Activated CD8-positive, alpha-beta memory T cell treated with anti-CD3 and anti-CD28 coated beads for 4 hours (primary cell): ENCODE measurements at places on chromosomes 5 and 9.

- no peak for DNase-seq
Observed at GRCh38 chr5:43245724-43246385, 53.8 kb downstream of the NIM1K start.

DNA sequence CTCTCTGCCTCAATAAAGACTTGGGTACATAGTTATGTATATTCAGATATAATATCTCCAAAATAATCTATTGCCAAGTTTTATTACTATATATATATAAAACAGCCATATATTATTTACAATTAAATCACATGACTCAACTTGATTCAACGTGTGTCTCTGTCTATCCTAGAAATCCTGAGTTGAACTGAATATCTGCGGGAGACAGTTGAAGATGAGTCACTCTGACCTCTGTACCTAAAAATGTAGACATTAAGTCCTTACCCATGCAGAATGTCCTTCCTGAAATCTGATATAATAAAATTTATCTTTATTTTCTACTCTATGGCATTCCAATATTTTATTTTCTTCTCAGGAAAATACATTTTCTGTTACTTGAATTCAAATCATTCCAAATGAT, 218.2 kb upstream of the PRDM9 start:
- DNase-seq = no peak

GRCh38 chr5:81195335-81195929, 37.7 kb upstream of the CKMT2 start:
- no peak for DNase-seq

- no peak for DNase-seq
Observed at GRCh38 chr5:57816108-57816507, 333.5 kb upstream of the ACTBL2 start.

GRCh38 chr5:67360047-67360446, 163.4 kb upstream of the CD180 start:
- DNase-seq = no peak

- no peak for DNase-seq
Observed at GRCh38 chr5:10699281-10699874, 61.7 kb downstream of the DAP start.

DNA sequence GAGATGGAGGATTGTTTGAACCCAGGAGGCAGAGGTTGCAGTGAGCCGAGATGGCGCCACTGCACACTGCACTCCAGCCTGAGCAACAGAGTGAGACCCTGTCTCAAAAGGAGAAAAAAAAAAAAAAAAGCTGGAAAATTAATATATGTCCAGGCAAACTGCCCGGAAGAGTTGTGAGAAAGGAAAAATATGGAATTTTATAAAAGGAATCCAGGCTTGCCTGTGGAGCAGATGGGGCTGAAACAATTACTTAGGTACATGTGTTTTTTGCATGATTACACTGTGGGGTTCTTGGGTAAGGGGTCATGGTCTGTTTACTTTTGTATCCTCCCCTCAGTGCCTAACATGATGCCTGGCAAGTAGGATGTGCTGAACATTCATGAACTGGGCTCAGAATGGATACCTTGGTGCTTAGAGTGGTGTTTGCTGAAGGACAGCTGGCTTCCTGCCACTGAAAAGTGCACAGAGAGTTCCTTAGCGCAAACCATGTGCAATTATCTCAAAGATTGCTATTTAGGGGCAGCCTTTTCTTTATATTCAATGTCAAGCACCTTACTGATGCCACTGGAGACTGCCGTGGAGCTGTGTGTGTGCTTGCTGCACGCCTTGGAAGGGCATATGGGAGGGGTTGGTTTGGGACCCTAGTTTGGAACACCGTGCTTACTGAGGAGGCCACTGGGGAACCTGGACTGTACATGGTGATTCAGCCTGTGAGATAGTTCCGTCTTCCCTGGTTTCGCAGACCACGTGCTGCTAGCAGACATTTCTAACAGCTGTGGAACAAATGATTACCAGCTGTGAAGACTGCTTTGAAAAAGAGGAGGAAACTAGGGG, 78.4 kb downstream of the MAP1B start:
- DNase-seq = no peak

- no peak for DNase-seq
Observed at GRCh38 chr5:88770276-88771257, 112.4 kb downstream of the MEF2C start.

DNA sequence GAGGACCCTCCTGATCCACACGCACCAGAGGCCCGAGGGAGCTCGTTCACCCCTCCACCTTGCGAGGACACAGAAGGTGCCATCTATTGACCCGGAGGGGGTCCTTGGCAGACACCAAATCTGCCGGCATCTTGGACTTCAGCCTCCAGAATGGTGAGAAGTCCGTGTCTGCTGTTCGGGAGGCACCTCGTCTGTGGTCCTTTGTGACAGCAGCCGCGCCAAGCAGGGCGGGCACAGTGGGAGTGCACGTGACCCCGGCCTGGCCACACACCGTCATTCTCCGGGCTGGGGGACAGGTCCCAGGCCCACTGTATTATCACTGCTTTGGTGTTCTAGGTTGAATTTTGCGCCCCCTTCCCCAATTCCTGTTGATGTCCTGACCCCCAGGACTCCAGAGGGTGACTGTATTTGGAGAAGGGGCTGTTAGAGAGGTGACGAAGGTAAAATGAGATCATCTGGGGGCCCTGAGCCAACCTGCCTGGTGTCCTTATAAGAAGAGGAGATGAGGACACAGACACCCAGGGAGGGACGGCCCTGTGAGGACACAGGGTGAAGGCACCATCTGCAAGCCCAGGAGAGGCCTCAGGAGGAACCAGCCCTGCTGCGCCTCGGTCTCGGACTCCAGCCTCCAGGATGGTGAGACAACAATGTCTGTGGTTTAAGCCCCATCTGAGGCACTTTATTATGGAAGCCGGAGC, 15.7 kb downstream of the LPCAT1 start:
- DNase-seq = no peak

DNA sequence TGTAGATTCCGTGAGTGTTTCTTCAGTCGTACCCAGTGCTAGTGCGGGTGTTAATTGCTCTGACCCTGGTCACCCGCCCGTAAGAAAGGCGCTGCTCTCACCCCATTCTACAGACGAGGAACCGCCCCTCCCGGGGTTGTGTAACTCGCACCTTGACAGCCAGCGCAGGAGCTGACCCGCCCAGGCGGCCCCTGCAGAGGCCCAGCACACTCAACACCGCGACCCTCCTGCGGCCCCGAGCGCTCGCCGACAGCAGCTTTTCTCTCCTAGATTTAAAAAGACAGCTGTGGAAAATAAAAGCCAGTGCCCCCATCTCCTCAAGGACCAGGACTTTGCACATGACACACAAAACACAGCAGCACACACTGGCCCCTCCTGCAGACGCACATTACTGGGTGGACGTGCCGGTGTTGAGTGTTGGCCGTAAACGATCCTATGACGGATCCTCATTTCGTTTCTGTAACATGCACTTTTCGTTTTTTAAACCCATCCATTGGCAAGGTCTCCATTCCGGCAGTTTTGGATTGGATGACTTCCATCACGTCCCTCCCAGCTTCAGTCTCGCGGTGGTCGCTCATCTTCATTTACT, 22.9 kb downstream of the OR2V2 start:
- no peak for DNase-seq

DNA sequence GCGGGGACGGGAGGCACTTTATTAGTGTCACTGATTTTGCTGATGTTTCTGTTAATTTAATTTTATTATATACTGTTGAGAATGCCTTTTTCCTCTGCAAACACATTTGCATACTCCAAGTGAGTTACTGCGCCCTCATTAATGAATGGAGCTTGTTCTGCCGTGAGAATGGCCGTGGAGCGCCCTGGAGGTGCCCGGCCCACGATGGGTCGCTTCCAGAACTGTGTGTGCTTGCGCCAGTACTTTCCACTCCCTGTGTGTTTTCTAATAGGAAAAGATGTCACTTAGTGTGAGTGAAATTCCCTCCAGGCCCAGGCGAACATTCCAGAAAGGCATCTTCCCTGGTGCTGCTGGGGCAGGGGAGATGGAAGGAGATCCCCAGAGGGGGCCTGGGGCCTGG, 30.1 kb downstream of the NDUFS6 start:
- DNase-seq = no peak

DNA sequence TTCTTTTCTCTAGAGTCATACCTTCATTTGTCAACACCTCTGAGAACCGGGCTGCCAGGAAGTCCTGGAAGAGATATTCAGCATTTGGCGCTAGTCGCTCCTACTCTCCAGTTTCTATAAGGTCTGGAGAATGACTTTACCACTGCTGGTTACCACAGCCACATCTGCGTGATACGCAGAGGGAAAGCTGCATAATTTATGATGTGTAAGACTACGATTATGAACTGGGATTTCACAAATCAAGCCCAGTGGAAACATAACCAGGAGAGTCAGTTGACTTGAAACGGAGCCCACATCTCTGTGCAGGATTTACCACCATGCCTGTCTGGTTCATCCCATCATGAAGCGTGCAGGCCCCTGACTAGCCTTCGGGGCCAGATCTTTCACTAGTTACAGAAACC, 72.6 kb downstream of the FGF1 start:
- no peak for DNase-seq

- no peak for DNase-seq
Observed at GRCh38 chr5:122937914-122938313, 92.5 kb downstream of the SNX24 start.

DNA sequence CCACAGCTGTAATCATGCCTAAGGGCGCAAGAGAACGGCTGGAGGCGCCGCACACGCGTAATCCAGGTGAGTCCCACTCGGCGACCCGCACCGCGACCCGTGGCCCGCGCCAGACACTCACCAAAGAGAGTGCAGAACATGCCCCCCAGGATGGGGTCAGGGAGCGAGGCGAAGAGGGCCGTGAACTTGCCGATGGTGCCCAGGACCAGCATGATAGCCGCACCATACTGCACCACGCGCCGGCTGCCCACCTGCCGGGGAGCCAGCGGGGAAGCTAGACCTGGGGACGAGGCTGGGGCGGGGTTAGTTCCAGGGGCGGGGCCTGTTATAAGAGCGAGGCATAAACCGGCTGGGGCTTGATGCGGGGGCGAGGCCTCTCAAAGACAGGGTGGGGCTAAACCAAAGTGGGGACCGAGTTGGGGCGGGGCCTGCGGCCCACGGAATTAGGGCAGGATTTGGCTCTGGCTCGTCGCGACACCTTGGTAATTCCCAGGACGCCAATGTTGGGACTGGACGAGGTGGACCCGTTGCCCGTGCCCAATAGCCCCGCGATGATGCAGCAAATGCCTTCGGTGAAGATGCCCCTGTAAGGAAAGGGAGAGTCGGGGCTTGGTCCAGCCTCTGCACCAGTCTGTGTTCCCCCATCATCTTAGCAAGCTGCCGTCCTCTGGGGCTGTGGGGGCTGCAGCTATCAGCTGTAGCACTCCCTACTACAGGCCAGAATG, 4.8 kb downstream of the SLC23A1 start:
- DNase-seq = no peak

DNA sequence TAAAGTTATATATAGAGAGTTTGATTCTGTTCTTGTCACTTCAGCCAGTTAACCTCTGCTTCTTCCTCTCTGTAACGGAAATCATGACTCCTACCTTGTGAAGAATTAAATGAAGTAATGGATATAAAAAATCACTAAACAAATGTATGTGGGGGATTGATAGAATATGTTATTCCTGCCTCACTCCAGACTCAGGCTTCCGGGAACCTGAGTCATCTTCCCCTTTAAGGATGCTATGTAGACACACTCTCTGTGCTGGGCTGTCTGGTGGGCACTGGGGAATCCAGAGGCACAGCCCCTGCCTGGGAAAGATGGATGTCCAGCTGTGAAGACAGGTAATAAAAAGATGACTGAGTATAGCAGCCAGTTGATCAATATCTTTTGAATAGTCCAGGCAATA, 77.4 kb downstream of the ZNF618 start:
- no peak for DNase-seq

- DNase-seq = no peak
Observed at GRCh38 chr9:37760416-37761161, 7.0 kb downstream of the TRMT10B start.

GRCh38 chr9:80732506-80732905, 956.8 kb downstream of the TLE1 start:
- no peak for DNase-seq

DNA sequence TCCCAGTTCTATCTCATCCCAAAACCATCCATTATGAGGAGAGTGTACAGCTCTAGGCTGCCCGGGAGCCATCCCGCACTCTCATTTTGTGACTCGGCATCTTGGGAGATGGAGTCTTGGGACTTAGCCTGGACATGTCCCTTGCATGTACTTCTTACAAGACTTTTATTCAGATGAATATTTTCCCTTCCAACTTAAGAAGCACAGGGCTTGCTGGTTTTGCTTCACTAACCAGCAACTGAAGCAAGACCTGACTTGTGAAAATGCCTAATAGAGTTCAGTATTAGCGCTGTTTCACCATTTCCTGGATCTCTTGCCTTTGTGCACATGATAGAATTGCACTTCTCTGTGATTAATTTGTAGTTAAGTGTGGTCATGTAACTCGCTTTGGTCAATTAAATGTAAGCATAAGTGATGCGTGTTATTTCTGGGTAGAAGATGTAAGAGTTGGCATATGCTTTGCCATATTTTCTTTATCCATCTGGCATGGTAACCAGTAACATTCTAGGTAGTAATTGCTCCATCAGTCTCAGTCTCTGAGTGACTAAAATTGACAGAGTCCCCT, 55.8 kb downstream of the PDCD1LG2 start:
- DNase-seq = no peak

GRCh38 chr5:10106285-10106684, 143.4 kb downstream of the ATPSCKMT start:
- no peak for DNase-seq

DNA sequence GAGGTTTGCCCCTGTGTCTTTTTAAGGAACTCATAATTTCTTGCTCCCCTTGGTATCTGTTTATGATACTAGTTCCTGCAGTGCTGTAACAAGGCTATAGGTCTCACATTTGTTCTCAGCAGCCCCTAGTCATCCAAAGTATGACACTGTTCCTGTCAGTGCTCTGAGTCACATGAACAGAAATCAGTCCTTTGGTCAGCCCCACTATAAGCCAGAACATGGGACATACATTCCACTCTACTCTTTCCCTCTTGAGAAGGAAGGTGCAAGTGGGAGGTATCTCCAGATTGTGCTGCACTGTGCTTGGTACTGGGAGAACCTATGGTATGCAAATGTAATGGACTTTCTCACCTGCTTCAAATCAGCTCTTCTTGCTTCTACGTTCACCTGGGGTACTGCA, 87.0 kb downstream of the IARS1 start:
- DNase-seq = no peak

- DNase-seq = no peak
Observed at GRCh38 chr5:5981562-5981961, 396.8 kb downstream of the MED10 start.

DNA sequence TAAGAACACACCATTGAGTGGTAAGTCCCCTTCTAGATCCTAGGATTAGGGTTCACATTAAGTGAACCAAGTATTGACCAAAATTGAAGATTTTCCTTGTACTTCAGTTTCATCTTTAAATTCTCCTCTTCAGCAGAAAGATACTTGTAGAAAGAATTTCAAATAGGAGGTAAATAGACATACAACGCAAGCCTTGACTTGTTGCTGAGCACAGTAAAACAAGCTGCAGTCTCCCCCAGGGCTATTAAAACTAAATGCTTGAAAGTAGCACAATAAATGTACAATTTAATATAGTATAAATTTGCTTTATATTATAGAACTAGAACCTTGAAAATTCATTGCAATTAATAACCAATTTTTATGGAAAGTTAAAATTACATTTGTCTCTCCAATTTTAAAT, 170.1 kb upstream of the TARS1 start:
- no peak for DNase-seq
